ENCODE measurements at places on chromosomes 5 and 9. TPM values are rescaled to one million over a fixed set of nuclear protein-coding genes. Genes with fewer than 3 reads are reported as not detected.

- no peak for DNase-seq
These were observed 41.9 kb downstream of the SETX start for GRCh38 chr9:132312873-132313272.

- no peak for DNase-seq
These were observed 19.6 kb downstream of the TCERG1 start for GRCh38 chr5:146466521-146467349.

GRCh38 chr5:1311439-1312055, 16.7 kb upstream of the TERT start:
- DNase-seq: no peak

DNA sequence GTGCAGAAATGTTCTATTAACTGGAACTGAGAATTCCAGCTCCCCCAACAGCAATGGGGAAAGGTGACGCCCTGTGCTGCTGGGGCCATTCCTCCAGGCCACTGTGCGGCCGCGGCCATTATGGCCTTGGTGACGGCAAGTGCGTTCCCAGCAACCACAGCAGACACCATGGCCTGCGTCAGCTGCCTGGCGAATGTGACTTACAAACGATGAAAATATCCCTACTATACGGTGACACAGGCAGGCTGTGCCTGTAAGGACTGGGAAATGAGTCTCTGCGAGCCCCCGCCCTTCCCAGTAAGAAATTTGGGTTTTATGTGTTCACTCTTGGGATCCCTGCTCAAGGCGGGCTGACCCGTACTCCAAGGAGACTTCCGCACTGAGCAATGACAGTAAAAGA, 20.6 kb downstream of the CLPTM1L start:
- DNase-seq: no peak

The GAS1 gene
- 7.7 TPM for total RNA-seq

The BNIP1 gene
- total RNA-seq: 10.6 TPM

GRCh38 chr9:21326526-21327139, 8.6 kb downstream of the KLHL9 start:
- DNase-seq: no peak

DNA sequence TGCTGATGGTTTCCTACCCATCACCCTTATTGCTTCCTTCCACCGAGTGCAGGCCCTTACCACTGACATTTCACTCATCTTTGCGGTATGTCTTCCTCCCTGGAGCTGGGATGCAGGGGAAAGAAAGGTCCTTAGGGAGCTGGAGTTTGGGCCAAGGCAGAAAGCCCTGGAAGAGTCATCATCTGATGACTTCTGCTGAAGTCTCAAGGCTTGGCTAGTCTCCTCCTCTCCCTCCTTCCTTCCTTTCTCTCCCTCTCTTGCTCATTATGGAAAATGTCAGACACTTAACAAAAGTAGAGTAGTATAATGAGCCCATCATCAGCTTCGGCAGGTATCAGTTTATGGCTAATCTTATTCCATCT, 40.0 kb downstream of the LARP1 start:
- no peak for DNase-seq

- DNase-seq: no peak
These were observed 98.7 kb downstream of the FANCC start for GRCh38 chr9:95218773-95219172.

- no peak for DNase-seq
These were observed 106.4 kb upstream of the GPR151 start for GRCh38 chr5:146622391-146622790.

DNA sequence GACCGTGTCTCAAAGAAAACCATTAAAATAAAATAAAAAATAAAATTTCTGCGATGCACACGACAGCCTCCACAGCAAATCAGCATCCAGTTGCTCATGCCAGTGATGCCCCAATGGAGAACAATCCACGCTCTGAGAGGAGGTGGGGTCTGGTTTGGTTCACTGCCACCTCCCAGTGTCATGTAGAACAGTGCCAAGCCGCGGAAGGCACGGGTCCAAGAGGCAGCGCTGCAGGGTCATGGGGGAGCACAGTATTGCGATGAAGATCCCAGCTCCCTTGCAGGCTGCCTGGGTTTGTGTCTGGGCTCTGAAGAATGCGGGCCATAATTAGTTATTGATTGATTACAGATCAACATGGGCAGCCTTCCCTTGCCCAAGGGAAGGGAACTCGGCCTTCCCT, 6.1 kb upstream of the CACFD1 start:
- no peak for DNase-seq

The DIPK1B gene
- total RNA-seq: 26.1 TPM

The KIF2A gene
- total RNA-seq: 12.7 TPM

All from heart right ventricle (tissue), 16 donors.